GOT3 (cell line): ENCODE measurements at places on chromosomes 1 and 21.
A peak's percentile ranks its signal among the peaks of the same experiment; 100 is the strongest.

GRCh38 chr1:93471284-93471683 is 23.4 kb downstream of the FNBP1L start:
- DNase-seq: no peak

- DNase-seq: no peak
Measured at GRCh38 chr1:47002211-47002610, 21.3 kb upstream of the CYP4X1 start.

DNA sequence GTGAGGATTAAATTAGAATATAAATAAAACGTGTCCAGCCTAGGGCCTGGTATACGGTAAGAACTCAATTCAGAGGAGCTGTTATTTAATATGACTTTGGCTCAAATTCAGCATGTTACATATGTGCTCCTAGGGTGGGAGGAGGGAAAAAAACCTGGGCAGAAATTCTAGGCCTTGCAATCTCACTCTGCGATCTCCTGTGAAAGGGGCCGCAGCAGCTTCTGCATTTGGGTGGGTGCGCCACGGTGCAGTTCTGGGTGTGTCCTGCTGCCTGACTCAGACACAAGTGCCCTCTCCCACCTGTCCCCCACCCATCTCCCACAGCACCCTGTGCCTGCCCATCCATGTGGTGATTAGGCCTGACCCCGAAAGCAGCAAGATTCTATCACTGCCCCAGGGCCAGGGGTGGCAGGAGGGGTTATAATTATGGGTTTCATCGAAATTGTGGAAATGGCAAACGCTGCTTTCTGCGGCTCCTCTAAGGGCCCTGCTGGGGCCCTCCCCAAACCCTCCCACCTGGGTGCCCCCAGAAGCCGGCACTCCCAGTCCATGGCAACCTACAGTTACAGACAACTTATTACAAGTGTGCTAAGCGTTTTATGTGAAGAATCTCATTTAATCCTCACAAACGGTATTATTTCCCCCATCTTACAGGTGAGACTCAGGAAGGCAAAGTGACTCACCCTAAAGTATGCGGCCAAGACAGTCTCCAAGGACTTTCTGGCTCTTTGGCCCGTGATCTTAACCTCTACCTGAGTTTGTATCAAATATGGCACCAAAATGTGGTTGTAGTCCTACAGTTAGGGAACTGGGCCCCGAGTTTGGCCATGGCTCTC is 25.5 kb upstream of the GRHL3 start:
- no peak for DNase-seq

- no peak for DNase-seq
Measured at GRCh38 chr1:35120458-35121133, 41.4 kb downstream of the ZMYM1 start.

DNA sequence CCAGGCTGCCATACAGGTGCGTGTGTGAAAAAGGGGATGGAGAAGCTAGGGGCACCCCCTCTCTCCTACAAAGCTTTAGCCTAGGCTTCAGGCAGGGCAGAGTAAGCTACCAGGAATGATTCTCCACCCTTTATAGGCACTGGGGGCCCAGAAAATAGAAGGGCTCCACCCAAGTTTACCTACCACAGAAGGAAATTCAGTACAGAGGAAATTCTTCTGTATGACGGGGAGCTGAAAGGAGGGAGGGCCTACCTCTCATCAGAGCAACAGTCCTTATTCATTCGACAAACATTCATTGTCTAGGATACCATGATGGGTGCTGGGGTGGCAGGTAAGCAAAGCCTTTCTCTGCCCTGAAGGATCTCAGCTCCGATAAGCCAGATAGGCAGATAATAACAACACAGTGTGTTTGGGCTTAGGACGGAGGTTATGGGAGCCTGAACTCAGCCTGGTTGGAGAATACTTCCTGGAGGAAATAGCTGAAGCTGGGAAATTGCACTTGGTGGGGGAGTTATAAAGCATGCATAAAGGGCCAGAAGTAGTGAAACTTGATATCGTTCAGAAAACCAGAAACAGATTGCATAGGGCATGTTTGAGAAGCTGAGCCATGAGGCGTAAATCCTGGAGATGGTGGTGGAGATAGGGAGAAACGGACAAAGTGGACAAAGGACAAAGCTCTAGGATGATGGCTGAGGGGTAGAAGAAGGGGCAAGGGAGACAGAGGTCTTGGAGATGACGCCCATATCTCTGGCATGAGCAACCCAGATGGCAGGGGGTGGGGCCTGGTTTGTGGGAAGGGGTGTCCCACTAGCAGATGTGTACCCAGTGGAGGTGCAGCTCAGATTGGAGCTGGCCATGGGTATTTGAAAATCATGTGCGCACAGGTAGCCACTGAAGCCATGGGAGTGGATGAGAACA is 5.3 kb upstream of the P3R3URF start:
- no peak for DNase-seq

DNA sequence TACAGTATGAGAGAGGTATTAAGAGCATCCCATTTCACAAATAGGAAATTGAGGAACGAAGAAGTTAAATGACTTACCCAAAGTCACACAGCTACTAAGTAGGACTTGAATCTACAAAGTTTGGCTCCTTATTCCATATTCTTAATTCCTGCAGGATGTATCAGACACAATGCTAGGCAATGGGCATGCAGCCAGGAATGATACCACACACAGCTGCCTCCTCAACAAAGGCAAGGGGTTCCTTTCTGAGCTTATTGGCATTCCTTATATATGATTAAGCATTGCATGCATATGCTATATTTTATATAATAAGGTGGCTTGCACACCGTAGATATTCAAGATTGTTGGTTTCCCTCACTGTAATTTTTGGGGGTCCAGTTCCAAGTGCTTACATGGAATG is 34.2 kb upstream of the JUN start:
- no peak for DNase-seq

- no peak for DNase-seq
Measured at GRCh38 chr1:209769171-209769904, 13.5 kb downstream of the TRAF3IP3 start.

- DNase-seq: peak; percentile 51
Measured at GRCh38 chr21:45554477-45555175, 12.4 kb upstream of the SLC19A1 start.

- DNase-seq: no peak
Measured at GRCh38 chr1:22133931-22134324, 9.0 kb downstream of the WNT4 start.

- DNase-seq: no peak
Measured at GRCh38 chr1:74586253-74586897, 74.0 kb upstream of the LRRC53 start.

- DNase-seq: no peak
Measured at GRCh38 chr1:231478811-231479210, 49.7 kb upstream of the TSNAX start.

DNA sequence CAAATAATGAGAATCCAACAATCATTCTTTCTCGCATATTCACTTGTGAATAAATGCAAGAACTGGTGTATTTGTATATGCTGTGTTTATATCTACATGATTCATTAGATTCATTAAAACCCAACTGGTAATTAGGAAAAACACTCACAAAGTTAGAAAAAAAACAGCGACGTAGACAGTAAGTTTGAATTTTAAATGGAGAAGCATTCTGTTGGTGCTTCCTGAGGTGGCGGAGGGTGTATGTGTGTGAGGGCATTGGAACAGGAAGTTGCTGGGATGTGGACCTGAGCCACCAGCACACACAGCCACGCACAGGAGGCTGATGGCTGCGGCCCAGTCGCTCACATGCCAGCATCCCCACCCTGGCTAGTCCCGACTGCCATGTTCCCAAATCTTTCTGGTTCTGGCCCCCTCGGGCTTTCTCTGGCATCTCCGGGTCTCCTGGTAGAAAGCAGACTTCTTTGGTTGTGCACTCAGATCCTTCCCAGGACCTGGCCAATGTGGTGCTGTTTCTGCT is 121.6 kb upstream of the IRF2BP2 start:
- no peak for DNase-seq

- DNase-seq: no peak
Measured at GRCh38 chr1:233045588-233045987, 95.2 kb downstream of the NTPCR start.

DNA sequence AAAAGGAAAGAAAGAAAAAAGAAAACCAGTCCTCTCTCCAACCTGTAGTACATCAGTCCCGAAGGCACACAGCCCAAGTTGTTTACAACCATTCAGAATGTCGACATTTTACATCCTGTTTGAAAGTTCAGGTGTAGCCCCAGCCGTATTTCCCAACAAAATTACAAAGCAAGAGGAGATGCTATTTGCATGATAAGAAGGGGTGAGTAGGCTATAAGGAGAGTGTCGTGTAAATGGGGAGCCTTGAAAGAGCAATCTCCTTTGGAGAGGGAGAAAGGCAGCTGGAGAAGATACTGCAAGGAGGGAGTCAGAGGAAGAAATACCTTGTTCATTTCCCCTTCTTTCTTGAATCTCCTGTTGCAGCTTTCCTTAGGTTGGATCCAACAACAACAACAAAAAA is 35.5 kb upstream of the DENND1B start:
- no peak for DNase-seq
